ENCODE measurements at places on chromosomes 16 and 17. TPM values are rescaled to one million over a fixed set of nuclear protein-coding genes. Genes with fewer than 3 reads are reported as not detected.

TEKT1 gene
- not detected for total RNA-seq

CRISPLD2 gene
- total RNA-seq = 10.4 TPM

ARHGDIG gene
- 1.8 TPM for total RNA-seq

MT1A gene
- 10.2 TPM for total RNA-seq

IGF2BP1 gene
- total RNA-seq = 0.96 TPM

UBE2G1 gene
- total RNA-seq = 70.1 TPM

ZFP3 gene
- total RNA-seq = 6.3 TPM

TNFRSF17 gene
- 4.2 TPM for total RNA-seq

TP53TG3C gene
- not detected for total RNA-seq

NPIPA2 gene
- total RNA-seq = 1.4 TPM

KRT9 gene
- not detected for total RNA-seq

TNFSF13 gene
- 67.5 TPM for total RNA-seq
